ENCODE measurements at places on chromosomes 4 and X.

- DNase-seq, result peak; percentile 47
Observed at GRCh38 chr4:155407480-155407879, 30.7 kb upstream of the MAP9 start.

DNA sequence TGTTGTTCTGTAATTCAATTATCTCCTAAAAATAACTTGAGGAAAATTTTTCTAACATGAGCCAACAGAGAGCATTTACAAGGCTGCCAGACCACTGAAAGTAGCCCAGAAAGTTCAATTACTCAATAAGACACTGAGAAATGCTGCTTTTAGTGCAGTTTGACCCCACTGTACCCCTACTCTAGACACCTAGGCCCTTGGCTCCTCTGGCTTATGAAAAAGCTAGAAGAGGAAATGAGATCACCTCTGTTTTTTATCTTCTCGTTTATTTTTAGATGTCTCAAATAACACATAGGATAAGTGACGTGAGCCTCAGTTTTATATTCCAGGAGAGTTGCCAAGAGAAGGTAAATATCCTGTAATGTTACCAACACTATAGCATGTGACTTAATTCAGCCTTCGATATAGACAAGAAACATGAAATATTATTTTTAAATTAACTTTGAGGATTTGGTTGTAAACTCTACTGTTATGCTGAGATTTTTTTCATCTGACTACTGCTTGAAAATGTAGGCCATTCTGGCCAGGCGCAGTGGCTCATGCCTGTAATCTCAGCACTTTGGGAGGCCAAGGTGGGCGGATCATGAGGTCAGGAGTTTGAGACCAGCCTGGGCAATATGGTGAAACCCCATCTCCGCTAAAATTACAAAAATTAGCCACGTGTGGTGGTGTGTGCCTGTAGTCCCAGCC lies 24.4 kb downstream of the TNIP3 start:
- DNase-seq, result peak; percentile 84

- DNase-seq, result no peak
Observed at GRCh38 chr4:3701736-3702560, 64.2 kb upstream of the ADRA2C start.

GRCh38 chr4:77505275-77505957 lies 100.2 kb upstream of the CXCL13 start:
- DNase-seq, result no peak

GRCh38 chrX:109632906-109633504 lies 8.0 kb upstream of the KCNE5 start:
- peak; percentile 37 for DNase-seq

GRCh38 chrX:39750848-39751247 lies 346.9 kb downstream of the BCOR start:
- DNase-seq, result no peak

- no peak for DNase-seq
Observed at GRCh38 chr4:115969756-115970155, 856.3 kb upstream of the NDST4 start.
